ENCODE measurements at places on chromosomes 4 and X.

GRCh38 chrX:35819241-35819640, 21.1 kb downstream of the MAGEB16 start:
- no peak for DNase-seq

DNA sequence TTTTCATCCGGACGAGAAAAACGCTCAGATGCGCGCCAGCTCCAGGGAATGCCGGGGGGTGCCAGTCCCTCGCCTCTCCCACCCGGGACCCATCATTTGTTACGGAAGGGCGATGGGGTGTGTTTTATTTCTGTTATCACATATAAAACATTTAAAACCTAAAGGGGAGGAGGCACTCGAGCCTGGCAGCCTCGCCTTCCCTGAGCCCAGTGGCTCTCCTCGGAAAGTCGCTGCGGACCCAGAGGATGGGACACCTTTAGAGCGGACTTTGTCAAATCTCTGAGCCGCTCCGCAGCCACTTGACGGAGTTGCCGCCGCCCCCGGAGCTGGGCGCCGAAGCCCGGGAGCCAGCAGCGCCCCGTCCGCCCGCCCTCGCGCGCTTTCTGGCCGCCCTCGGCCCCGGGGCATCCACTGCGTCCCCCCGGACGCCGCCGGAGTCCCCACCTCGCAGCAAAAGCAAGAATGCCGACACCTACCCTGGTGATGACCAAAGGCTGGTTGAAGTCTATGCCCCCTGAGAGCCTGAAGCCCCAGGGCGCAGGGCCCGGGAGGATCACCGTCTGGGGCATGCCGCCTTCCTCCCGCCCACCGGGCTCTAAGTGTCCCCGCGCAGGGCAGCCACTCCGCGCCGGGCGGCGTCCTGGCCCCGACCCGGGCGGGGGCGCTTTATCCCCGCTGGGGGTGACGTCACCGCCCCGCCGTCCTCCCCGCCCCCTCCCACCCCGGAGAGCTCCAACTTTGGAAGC, at the start of gene PDLIM3:
Gene PDLIM3, minus strand, starts transcription at position 642 of the 746 bp plus-strand sequence. Its CDS starts 73 bp downstream, at position 569.
- no peak for DNase-seq

DNA sequence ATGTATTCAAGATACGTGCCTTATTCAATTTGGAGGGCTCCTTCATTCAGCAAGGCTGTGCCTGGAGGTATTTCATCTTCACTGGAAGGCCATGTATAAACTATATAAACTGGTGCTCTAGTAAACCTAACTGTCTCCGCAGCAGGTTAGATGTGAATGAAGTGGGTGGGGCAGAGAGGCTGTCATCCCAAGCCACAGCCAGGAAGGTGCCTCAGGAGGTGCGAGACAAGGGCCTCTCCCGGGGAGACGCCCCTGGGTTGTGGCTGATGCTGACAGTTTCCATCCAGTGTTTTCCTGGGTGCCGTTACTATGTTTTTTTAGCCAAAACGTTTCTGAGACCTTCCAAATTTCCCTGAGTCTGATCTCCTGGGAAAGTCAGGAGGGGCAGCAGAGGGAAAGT, 221.5 kb upstream of the RPL34 start:
- DNase-seq = no peak

DNA sequence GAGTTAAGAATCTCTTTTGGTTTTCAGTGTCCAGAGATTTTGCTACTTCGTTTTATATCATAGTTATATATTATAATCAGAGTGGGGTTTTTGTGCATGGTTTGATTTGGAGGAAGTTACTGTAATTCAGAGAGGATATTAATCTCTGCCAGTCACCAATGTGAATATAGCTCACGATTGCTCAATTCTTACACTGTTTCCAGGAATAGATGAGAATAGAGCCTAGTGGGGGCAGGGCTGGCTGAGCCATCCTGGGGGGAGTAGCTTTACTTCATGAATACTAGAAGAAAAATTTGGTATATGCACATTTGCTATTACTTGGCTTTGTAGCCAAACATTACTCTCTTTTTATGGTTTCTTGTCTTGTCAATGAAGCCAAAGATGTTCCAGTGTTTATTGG, 60.9 kb upstream of the TRPC3 start:
- no peak for DNase-seq

DNA sequence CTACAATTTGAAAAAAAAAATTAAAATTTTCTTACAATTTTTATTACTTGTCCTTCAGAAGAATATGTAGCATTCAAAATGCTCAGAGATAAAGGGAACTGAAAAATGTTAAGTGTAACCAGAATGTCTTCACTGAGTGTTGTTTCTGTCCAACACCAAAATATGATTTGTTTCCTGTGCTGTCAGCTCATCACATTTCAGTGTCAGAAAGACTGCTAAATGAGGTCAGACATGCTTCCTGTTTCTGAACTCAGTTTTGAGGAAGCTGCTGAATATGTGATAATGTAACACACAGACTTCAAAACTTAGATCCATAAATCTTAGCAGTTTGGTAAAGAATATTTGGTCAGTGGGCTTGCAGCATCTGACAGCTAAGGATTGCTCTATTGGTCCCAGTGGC, 1849.7 kb downstream of the PCDH7 start:
- no peak for DNase-seq

DNA sequence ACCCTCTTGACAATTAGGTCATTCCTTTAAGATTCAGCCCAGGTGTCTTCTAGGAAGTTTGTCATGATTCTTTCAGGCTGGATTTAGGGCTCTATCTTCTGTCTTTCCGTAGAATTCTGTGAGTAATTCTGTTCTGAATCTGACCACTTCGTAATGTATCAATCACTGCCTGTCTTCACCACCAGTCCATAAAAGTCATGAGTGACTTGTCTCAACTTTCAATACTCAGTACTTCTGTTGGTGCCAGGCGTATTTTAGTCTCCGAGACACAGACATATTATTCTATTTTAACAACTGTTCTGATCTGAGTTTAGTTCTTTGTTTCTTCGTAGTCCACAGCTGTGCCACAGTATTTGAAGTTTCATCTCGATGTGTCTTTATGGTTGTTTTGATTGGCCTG, 310.7 kb downstream of the PPARGC1A start:
- no peak for DNase-seq

- no peak for DNase-seq
Measured at GRCh38 chr4:48602222-48602621, 112.2 kb downstream of the ZAR1 start.

- no peak for DNase-seq
Measured at GRCh38 chrX:78753571-78753970, 6.1 kb downstream of the LPAR4 start.

DNA sequence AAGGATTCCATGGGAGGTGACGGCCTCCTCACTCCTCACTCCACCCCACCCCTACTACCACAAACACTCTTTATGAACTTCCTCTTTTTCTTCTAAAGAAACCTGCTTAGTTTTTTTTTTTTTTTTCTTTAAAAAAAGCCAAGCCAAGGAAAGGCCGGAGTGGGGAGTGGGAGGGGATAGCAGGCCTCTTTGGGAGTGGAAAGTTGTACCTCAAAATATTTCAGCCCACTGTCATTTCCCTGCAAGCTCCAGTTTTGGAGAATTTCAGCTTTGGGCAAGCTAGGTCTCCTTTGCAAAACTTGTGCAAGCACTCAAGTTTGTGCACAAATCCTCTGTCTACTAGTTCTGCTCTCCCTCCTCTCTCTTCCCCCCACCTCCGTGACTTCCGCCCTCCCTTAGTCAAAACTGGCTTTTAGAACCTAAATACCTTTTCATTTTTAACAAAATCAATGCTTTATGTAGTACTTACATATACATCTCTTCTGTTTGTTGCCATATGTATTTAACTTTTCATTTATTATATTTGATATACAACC, 512 bp upstream of the ANTXR2 start:
- DNase-seq = no peak

GRCh38 chr4:54497947-54498346, 159.8 kb upstream of the KIT start:
- DNase-seq = no peak

DNA sequence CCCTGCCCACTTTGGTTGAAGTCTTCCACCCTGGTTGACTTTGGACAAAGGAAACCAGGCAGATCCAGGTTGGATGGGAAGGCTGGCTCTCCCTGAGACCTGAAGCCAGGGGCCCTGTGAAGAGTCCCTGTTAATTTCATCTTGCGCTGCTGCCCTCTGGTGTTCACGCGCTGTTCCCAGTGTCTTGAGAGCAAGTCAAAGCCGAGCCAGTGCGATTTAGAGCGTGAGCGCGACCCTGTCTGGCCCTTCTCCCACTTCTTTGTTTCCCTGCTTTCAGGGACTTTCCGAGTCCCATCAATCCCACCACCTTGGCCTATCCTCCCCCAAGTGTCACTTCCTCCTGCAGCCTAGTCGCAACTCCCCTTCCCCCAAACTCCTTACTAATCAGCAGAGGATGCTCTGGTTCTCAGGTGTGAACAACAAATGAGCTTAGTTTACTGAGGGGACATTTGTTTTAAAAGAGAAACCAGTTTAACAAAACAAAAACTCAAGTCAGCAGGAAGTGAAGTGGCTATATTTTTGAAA, 25.8 kb upstream of the CHRNA9 start:
- peak; percentile 89 for DNase-seq

- no peak for DNase-seq
Measured at GRCh38 chr4:85610450-85610849, 135.5 kb downstream of the ARHGAP24 start.

DNA sequence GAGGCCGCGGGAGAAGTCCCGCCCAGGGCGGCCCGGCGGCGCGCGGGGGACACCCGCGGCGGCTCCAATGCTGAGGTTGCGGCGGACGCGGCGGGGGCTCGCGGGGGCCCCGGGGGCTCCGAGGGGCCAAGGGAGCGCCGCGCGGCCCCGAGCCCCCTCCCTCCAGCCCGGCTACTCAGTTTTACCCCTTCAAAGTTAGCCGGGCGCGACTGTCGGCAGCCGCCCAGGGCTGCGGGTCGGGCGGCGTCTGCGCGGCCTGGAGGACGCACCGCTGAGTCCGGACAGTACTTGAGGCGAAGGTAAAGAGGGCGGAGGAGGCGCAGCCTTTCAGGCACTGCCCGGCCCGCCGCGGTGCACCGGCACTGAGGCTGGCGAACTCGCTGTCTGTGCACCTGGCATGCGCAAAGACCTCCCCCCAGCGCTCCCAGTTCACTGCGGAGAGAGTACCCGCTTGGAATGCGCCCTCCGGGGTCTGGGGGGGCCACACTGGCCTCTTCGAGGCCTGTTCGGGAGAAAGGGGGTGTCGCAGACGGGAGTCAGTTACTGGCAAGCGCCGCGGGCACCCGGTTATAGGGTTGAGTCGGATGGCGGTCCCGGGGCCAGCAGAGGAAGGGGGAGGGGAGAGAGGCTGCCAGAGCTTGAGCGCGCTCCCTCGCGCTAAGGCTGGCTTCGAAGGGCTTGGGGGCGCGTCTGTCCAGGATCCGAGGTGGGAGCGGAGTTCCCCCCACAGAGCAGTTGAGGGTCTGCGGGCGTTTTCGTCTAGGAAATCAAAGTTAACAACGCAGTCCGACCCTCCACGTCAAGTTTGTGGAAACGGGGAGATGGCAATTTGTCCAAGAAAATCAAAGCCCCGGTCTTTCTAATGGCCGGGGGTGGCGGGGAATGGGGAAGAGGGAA, 1.1 kb downstream of the PCDH19 start:
- DNase-seq = no peak

DNA sequence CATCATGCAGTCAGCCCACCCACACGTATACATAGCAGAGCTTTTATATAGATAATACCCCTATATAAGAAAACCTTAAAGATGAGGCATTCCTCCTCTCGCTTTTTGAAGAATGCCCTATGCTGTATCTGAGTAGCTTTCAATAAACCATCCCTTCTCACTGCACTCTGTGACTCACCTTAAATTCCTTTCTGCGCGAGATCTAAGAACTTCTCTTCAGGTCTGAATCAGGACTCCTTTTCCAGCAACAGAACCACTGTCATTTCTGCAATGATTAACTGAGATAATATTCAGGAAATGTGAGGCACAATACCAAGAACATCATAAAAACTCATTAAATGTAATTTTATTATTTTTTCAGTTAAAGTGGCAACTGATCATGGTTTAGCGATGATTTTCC, 76.4 kb upstream of the DCLK2 start:
- no peak for DNase-seq

- DNase-seq = no peak
Measured at GRCh38 chr4:3013839-3014350, 50.5 kb downstream of the GRK4 start.

- no peak for DNase-seq
Measured at GRCh38 chrX:79444694-79445210, 77.6 kb upstream of the ITM2A start.

GRCh38 chrX:105822138-105823091, at the start of gene NRK:
NRK (plus strand) TSS chrX:105822539; CDS start chrX:105822846, 307 bp downstream.
- DNase-seq = no peak

DNA sequence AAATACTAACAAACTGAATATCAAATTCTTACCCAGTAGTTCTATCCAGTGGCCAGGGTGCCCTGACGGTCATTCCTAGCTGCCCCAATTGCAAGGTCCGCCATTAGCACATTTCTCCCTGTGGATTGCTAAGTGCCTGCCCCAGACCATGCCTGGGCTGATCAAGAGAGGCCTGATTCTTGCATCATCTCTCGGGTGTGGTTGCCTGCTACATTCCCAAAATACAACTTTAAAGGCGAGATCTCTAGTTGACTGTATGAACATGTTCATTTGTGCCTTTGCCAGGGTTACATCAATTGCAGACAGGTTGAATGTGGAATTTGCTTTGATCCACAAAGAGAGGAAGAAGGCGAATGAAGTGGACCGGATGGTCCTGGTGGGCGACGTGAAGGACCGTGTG, 28.0 kb downstream of the PRPS2 start:
- DNase-seq = no peak

DNA sequence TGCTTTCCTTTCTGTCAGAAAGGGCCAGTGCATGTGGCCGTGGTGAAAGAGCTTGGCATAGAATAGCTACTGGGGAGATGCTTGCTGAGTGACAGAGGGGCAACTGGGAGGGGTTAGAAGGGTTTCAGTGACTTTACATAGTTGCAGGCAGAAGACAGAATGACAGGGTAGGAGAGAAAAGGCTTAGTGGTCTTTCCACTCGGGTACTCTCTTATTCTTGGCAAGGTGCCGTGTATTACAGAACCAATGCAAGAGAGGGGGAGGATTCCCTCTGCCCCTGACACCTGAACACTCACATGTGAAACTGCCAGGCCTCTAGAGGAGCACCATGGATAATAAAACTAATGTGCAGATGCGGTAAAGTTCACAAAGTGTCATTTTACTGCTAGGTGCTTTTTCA, 228.2 kb downstream of the MGST2 start:
- DNase-seq = no peak

- DNase-seq = no peak
Measured at GRCh38 chrX:129830494-129830893, 13.2 kb downstream of the ZDHHC9 start.

GRCh38 chrX:14295426-14295825, 233.9 kb upstream of the GLRA2 start:
- no peak for DNase-seq

DNA sequence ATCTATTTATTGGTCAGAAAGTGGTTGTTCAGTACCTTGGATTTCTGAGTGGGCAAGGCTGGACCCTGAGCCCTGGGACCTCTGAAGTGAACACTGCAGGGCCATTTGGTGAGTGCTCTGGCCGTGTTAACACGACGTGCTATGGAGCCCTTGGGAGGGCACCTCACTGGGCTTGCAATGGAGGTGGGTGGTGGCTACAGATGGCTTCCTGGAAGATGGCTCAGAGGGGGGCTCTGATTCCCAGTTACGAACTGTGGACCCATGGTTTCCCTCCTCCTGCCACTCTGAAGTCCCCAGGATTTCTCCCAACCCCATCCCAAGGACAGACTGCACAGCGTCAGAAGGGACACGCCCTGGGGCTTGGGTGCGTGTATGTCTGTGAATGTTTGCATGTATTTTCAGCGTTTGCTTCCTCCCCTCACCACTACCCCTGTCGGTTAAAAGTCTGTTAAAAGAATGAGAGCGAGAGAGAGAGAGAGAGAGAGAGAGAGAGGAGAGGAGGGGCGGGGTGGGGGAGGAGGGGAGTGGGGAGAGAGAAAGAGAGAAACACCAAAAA, 3.7 kb upstream of the RHOH start:
- DNase-seq = no peak

GRCh38 chr4:8188743-8189550, 10.1 kb upstream of the SH3TC1 start:
- no peak for DNase-seq
